ENCODE measurements at places on chromosomes 13 and 19. TPM values are rescaled to one million over a fixed set of nuclear protein-coding genes. Genes with fewer than 3 reads are reported as not detected.

The FBXO46 gene
- 9.9 TPM for total RNA-seq

The ATP4A gene
- 0.35 TPM for total RNA-seq

- H3K27ac ChIP-seq, result no peak overlapping the region
- no peaks in the 10 kb centered on the region for H3K36me3 ChIP-seq
- H3K4me1 ChIP-seq, result no peaks in the 10 kb centered on the region
- H3K4me3 ChIP-seq, result no peak overlapping the region
- no peaks in the 10 kb centered on the region for H3K27me3 ChIP-seq
- DNase-seq, result no peak
Observed at GRCh38 chr13:77811381-77811780, 107.2 kb downstream of the EDNRB start.

GRCh38 chr13:21075011-21075378 lies 13.6 kb upstream of the LATS2 start:
- H3K4me1 ChIP-seq, result peaks cover 16% of the 10 kb centered on the region
- H3K27ac ChIP-seq, result peak overlapping the region; percentile 70
- H3K36me3 ChIP-seq, result no peaks in the 10 kb centered on the region

- no peaks in the 10 kb centered on the region for H3K27me3 ChIP-seq
- H3K27ac ChIP-seq, result no peak overlapping the region
- H3K4me1 ChIP-seq, result peaks cover 20% of the 10 kb centered on the region
- peak overlapping the region; percentile 80 for H3K4me3 ChIP-seq
- no peaks in the 10 kb centered on the region for H3K36me3 ChIP-seq
- no peak for DNase-seq
Observed at GRCh38 chr13:36431204-36432105, 840 bp upstream of the CCNA1 start.

All from thoracic aorta (tissue), 2 donors.